ENCODE measurements at places on chromosomes 2 and 18.

DNA sequence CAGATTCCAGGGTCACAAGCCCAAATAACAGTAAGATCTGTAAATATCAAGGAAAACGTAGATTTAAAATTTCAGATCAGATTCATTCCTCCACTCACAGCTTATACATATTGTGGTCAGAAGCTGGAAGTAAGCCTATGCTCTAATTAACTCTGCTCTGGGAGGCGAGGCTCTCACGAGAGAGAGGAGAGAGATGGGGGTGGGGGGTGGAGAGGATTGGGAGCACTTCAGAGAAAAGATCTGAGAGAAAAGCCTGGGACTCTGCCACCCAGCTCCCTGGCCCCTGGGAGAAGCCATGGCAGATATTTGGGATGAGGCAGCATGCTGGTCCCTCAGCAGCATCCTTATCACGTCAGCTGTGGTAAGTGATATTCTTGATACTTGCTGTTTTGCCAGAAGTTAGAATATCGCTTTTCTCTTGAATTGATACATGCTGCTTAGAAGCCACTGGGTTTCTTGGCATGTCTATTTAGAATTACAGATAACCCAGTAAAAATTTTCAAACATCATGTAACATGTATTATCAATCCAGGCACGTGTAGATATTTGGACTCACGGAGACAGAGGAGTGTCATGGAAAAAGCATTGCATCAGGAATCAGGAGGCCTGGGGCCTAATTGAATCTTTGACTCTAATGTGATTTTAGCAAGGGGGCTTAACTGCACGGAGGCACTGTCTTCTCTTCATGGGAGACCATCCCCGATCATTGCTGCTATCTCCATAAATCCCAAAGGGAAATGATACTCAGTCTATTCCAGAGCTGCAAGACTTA, 265.4 kb downstream of the HRH4 start:
- no peak for DNase-seq

DNA sequence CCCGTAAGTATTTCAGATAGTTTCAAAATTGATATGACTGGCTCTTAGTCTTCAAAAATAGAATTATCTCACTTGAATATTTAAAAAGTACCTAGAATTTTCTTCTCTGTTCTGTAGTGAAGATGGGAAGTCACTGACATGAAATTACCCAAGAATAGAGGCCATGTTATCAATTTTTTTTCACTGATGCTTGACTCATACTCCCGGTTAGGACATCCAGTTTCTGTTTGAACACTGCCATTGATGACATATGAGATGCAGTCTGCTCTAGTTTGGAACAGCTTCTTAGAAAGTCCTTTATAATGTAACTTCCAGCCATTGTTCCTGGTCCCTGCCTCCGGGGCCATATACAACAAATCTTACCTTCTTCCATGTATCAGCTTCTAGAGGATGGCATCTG, 26.0 kb downstream of the MAP3K20 start:
- no peak for DNase-seq

- DNase-seq: no peak
Measured at GRCh38 chr2:81853341-81853740, 1548.8 kb upstream of the LRRTM1 start.

DNA sequence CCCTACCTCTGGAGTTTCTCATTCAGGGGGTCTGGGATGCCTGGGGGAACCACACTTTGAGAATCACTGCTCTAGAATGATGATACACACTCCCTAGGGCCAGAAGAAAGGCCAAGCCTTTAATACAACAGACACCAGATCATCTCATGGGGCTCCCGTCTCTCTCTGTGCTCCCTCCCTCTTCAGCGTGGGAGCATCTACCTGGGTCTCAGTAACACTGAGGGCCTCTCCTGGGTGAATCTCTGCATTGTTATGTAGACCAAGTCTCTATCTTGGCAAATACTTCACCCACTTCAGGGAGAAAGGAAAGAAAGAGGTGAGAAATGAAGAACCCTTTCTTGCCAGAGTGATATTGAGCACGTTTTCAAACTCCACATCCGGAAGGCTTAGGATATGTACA, 146.8 kb upstream of the MSH6 start:
- DNase-seq: no peak

DNA sequence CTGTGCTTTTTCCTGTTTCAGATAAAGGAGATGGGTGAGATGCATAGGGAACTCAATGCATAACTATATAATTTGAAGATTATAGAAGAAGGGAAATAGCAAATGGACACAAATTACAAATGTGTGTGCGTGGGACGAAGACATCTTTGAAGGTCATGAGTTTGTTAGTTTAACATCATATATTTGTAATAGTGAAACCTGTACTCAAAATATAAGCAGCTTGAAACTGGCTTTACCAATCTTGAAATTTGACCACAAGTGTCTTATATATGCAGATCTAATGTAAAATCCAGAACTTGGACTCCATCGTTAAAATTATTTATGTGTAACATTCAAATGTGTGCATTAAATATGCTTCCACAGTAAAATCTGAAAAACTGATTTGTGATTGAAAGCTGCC, 16.4 kb upstream of the MSH2 start:
- DNase-seq: no peak

- no peak for DNase-seq
Measured at GRCh38 chr2:149005471-149006077, 32.9 kb upstream of the LYPD6B start.

DNA sequence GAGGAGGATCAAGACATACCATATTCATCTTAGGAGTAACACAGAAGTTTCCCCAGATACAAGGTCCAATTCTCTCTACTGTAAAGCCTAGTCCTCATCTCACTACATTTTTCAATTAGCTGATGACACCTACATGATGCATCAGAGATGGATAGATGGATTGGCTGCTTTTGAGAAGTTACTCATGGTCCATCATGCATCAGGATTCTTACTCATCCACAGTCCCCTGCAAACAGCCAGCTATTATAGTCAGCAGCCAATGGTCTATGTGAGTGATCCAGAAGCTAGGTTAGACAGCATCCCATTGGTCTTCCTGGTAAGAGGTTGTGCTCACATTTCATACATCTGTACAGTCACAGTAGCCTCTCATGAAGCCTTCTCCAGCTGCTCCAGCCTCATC, 154.5 kb upstream of the NRP2 start:
- DNase-seq: no peak

- DNase-seq: no peak
Measured at GRCh38 chr18:42649331-42650035, 466.0 kb downstream of the RIT2 start.

- DNase-seq: no peak
Measured at GRCh38 chr2:118857677-118858484, 10.4 kb upstream of the EN1 start.

- DNase-seq: no peak
Measured at GRCh38 chr2:161681046-161681445, 56.8 kb downstream of the SLC4A10 start.

GRCh38 chr2:22784566-22784965, 600.4 kb upstream of the KLHL29 start:
- no peak for DNase-seq

GRCh38 chr2:64362562-64363026, 91.4 kb upstream of the LGALSL start:
- DNase-seq: no peak

DNA sequence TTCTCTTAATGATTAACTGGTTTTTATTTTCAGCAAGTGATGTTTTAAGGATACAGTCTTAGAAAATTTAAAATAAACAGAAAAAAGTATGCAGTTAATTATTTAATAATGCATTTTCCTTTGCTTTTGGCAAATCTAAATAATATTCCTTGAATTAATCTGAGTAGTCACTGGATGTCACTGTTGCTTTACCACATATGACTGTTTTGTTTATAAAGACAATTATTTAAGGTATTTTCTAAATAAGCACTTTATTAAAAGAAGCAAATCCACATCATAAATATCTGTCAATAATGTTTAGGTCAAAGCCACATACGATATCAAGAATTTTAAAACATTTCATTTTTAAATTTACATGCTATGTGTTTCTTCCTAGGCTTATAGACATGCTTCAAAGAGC, 40.6 kb upstream of the TFPI start:
- no peak for DNase-seq

- no peak for DNase-seq
Measured at GRCh38 chr2:227500301-227500630, 28.3 kb downstream of the AGFG1 start.

DNA sequence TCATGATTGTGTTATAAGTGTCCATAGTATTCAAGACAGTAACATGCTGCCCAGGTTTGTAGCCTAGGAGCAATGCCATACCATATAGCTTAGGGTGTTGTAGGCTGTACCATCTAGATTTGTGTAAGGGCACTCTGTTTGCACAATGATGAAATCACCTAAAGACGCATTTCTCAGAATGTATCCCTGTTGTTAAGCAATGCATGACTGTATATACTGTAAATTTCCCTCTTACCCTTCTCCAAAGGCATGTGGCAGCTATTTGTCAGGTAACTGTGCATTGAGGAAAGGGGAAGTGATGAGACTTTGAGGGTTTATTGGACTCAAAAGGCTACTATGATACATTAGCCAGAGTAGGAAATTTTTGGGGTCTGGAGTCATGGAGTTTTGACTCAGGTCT, 180.8 kb downstream of the VAPA start:
- DNase-seq: no peak

DNA sequence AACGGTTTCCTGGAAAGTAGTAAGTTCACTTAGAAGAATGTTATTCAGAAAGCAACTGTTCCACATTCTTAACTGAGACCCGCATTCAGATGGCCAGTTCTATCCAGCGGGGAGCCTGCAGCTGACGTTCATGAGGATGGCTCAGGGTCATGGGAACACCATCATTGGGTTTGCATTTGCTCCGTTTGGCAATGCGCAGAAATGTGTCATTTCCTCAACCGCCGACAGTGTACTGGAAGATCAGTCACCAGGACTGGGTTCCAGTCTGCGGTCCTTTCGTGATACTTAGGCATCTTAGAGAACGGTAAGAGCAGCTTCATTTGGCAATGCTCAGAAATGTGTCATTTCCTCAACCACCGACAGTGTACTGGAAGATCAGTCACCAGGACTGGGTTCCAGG, 104.0 kb downstream of the DNER start:
- no peak for DNase-seq

DNA sequence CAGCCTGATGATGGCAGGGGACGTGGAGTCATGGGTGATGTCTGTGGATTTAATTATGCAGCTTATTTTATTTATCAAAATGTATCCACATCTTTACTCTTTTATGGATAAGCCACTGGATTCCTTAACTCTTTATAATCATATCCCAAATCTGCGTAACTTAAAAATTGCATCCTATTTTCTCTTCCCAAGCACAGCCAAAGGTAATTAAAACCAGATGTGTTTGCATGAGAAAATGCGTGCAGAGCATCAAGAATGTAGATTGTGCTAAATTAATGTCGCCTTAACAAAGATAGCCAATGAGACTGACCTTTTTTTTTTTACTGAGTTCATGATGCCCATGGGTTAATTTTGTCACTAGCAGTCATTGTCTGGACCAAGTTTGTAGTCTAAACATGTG, 10.0 kb downstream of the SH3RF3 start:
- no peak for DNase-seq

GRCh38 chr2:150783015-150783414, 295.5 kb upstream of the RND3 start:
- DNase-seq: no peak

DNA sequence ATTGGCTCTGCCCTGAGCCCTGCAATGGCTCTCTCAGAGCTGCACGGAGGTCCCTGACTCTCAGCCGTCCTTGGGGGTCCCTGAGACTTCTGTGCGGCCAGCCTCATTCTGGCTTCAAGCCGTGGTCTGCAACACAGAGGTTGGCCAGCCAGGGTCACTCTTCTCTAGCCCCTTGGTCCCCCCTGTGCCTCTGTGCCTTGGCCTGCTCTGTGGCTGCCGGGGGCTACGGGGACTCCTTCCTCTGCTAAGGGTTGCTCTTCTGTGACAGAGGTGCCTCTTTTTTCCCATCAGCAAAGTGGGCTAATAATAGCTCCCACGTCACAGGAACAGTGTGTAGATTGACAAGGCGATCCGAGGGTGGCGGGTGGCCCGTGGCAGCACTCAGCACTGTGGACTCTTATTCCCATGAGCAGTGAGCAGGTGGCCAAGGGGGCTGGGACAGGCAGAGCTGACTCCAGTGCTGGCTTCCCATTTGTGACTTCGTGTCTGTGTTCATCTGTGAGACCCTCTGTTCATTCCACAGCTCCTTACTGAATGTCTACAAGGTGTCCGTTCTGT, 19.4 kb downstream of the INHBB start:
- DNase-seq: no peak

DNA sequence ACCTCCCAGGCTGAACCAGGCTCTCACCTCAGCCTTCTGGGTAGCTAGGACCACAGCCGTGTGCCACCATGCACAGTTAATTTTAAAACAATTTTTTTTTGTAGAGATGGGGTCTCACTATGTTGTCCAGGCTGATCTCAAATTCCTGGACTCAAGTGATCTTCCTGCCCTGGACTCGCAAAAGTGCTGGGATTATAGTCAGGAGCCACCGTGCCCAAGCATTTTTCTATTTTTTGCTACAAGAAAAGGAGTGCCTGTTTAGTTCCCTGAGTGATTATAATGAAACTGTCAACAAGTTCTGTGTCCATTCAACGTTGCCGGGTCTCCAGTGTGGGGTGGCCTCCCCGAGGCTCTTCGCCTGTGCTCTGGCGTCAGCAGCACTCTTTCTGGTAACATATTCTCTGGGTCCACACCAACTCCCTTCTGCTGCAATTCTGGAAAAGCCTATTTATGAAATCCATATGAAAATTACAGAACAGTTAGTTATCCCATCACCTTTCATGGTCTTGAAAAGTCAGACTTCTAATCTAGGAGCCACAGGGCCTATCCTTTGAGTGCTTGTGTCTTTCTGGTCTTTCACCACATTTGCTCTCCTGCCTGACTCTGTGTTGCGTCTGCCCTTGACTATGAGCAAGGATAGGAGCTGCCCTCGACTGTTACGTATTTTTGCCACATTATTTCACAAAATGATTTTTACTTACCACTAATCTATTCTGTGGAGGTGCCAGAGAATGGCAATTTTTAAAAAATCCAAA, 172.7 kb downstream of the SOCS6 start:
- no peak for DNase-seq

- no peak for DNase-seq
Measured at GRCh38 chr2:72682061-72682460, 143.8 kb downstream of the EXOC6B start.

DNA sequence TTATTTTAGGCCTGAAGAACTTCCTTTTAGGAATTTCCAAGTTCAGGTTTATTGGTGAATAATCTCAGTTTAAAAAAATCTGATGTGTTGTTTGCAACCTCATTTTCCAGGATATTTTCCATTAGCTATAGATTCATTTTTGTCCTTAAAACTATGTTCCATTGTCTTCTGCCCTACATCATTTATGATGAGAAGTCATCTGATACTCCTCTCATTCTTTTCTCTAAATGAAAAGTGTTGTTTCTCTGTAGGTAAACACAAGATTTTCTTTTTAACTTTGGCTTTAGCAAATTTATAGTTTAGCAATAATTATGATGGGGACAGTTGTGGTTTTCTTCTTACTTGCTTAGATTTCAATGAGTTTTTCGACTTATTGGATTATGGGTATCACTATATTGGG, 427.3 kb downstream of the DCDC2C start:
- DNase-seq: no peak
